ENCODE measurements at places on chromosomes 16 and 17.

- DNase-seq: no peak
These were observed 51.8 kb downstream of the METTL16 start for GRCh38 chr17:2459917-2460271.

- DNase-seq: no peak
These were observed 156.8 kb upstream of the TNRC6C start for GRCh38 chr17:77801545-77802332.

GRCh38 chr17:49745175-49746139 lies 18.5 kb downstream of the FAM117A start:
- DNase-seq: no peak

GRCh38 chr16:11064202-11064540 lies 119.8 kb downstream of the CLEC16A start:
- no peak for DNase-seq

DNA sequence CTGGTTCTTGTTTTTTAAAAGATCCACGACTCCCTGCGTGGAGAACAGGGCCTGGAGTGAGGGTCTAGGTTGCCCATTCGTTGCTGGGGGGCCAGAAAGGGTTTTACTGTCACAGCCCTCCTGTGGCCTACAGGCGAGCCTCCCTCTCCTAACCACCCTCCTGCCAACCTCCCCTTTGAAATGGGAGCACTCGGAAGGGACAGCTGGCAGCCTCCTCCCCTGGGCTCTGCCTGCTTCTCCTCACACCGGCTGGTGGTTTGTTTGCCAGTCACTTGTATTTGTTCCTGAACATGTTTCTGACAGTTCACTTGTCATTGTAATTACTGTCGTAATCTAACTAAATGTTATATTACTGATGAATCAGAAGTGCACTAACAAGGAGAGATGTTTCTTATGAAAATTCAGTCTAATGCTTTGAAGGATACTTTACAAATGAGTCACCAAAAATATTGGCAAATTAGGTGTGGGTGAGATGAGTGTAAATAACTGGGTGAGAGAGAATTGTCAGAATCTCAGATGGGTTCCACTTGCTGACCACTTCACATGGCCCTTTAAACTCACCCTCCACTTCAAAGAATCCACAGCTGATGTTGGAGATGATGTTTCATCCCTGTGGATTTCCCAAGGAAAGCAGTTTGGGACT lies 2.7 kb upstream of the SPPL2C start:
- DNase-seq: no peak

DNA sequence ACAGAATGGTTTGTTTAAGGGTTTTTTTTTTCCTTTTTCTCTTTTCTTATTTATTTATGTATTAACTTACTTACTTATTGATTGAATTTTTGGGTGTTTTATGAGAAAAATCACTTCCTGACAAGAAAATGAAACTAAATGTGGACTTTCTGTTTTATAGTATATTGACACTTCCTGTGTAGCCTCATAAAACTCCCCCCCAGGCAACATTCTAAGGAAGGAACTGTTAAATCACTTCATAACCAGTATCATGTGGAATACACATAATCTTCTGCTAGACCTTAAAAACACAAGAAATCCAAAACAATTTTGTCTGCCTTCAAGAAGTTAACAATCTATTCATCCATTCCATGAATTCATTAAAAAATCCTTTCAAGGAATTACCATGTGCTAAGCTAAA lies 164.1 kb upstream of the TOM1L1 start:
- no peak for DNase-seq

- DNase-seq: no peak
These were observed 33.2 kb upstream of the STH start for GRCh38 chr17:45965812-45966211.

- DNase-seq: no peak
These were observed 5.2 kb downstream of the AHSP start for GRCh38 chr16:31532896-31533295.

- peak; percentile 67 for DNase-seq
These were observed 898 bp downstream of the SNAI3 start for GRCh38 chr16:88685156-88686061.

DNA sequence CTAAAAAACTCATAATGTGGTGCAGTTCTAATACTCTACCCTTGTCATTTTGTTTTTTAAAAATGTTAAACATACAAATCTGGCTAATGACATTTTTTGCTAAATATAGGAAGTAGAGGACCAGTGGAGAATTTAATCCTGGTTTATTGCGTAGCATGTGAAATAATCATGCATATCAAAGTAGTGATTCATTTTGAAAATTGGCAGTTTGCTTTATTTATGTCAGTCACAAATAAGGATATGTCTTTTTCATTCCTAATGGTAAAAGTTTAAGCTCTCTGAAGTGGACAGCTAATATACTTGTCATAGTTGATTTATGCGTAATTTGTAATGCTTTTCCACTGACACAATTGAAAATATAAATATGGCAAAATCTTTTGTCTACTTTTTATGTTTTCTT lies 224.2 kb downstream of the BCAS3 start:
- peak; percentile 81 for DNase-seq

- DNase-seq: no peak
These were observed 451.2 kb upstream of the PSMD7 start for GRCh38 chr16:73845238-73846006.

GRCh38 chr17:53932386-53932785 lies 109.7 kb downstream of the KIF2B start:
- DNase-seq: no peak

GRCh38 chr17:60630352-60630751 lies 30.4 kb downstream of the PPM1D start:
- DNase-seq: no peak

- peak; percentile 37 for DNase-seq
These were observed 1.4 kb upstream of the ALDOA start for GRCh38 chr16:30063893-30064728.

DNA sequence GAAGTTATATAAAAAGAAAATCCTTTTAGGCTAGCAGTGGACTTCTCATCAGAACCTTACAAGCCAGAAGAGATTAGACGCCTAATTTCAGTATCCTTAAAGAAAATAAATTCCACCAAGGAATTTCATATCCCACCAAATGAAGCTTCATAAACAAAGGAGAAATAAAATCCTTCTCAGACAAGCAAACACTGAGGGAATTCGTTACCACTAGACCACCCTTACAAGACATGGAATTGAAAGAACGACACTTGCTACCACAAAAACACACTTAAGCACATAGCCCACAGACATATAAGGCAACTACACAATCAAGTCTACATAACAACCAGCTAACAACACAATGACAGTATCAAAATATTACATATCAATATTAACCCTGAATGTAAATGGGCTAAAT lies 299.2 kb downstream of the TOX3 start:
- DNase-seq: no peak

DNA sequence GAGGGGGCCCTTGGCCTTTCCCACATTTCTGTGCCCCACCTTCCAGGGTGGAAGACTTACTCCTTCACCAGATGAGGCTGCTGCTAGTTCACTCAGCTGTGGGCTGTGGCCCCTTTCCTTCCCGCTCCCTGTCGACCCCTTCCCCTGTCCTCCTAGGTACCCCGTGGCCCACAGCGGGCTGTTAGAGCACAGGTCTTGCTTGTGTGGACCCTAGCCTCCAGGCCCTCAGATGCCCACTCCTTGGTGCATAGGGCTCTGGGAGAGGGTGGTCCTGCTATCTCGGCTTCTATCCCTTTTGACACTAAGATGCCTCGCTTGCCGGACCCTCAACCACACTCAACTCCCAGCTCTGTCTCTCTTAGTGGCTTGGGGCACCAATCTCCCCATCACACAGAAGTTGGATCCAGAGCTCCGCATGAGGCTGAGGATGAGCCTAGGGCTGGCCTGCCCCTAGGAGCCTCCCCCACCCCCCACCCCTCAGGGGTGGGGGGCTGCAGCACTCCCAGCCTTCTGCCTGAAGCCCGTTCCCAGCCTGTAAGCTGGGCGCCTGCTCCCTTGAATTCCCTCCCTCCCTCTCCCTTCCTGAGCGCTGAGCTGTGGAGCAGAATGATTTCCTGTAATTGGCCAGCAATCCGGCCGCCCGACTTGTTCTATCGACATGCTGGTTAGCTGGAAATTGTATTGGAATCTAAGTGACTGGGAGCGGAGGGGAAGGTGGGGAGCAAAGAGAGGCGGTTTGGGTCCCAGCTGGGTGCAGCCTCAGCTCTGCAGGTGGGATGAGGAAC lies 30.9 kb downstream of the DCAKD start:
- DNase-seq: peak; percentile 22

DNA sequence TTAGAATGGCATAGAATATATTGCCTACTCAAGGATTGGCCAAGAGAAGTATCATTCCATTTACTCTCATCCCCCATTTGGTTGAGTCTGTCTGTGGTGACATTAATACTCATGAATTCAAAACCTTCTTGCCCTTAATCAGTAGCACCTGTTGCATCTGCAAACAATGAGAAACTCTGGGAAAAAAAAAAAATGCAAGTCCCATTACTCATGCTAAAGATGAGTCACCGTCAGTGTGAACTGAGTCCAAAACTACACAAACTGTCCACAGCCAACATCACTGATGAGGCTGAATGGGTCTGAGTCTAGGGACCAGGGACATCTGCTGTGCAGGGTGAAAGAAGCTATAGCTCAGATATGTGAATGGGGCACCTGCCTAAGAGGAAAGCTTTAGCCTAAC lies 96.9 kb upstream of the ADAMTS18 start:
- peak; percentile 38 for DNase-seq

DNA sequence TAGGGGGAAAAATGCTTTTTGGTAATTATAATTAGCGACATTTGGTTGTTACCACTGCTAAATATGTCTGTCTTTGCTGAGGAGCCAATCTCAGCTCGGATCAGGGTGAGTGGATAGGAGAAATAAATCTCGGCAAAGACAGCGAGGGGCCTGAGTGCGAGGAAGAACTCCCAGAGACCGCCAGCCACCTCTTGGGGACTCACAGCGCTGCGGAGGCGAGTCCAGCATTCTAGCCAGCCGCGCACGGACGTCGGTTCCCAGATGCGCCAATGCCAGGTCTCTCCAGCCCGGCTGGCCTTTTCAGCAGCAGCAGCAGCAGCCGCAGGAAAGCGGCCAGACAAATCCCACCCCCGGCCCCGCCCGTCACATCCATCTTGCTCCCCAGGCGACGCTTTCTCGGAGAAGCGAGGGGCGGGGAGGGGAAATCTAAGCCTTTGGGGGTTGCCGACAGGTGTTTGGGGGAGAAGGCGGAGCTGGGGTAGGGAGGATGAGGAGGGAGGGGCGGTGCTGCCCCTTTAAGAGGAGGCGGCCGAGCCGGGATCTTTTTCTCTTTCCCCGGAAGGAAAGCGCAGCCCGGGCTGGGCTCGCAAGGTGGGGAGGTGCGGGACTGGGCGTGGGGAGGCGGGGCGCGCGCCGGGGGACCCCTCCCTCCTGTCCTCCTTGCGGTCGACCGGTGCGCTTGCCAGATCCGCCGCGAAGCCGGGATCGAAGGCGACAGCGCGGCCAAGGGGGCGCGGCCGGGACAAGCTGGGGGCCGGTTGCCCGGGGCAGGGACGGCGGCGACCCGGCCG lies at the start of gene ITGA3:
TSS of gene ITGA3 (plus strand) at position 685 of the 791 bp plus-strand sequence. CDS start 330 bp downstream, outside the sequence.
- peak; percentile 85 for DNase-seq

GRCh38 chr17:4219241-4219640 lies 44.5 kb downstream of the ANKFY1 start:
- no peak for DNase-seq

GRCh38 chr16:67490335-67491096 lies 7.2 kb upstream of the AGRP start:
- peak; percentile 72 for DNase-seq

DNA sequence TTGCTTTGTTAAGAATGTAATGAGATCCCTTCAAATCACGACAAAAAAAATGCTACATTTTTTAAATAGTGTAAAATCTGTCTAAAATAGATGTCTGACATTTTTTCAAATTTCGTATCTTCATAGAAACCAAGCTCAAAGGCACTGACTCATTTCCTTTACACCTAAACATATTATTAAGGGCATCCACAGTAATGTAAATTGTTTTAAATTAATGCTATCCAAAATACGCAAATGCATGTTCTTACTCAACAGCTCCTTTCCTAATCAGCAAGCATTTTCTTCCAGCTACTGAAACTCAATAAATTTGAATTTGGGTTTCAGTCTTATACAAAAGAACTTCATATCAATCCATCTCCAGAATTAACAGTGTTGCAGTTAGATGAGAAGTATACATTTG lies 4.3 kb downstream of the C16orf87 start:
- DNase-seq: peak; percentile 85

DNA sequence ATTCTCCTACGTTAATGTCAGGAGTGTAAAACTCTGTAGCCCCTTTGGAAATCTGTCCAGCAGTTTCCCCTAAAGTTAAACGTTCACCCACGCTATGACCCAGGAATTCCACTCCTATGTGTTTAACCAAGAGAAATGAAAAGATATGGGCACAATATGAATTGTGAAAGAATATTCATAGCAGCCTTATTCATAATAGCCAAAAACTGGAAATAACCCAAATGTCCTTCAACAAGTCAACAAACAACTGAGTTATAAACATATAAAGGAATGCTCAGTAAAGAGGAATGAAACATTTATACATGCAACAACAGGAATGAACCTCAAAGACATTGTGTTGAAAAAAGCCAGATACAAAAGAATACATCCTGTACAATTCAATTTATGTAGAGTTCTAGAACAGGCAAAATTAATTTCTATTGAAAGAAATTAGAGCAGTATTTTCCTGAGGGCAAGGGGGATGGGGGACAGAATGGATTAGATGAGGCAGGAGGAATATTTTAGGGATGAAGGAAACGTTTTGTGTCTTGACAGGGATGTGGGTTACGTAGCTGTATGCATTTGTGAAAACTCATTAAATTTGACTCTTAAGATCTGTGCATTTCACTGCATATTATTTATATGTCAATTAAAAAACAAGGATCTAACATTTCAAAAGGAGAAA lies 286.7 kb upstream of the CDH5 start:
- peak; percentile 63 for DNase-seq

DNA sequence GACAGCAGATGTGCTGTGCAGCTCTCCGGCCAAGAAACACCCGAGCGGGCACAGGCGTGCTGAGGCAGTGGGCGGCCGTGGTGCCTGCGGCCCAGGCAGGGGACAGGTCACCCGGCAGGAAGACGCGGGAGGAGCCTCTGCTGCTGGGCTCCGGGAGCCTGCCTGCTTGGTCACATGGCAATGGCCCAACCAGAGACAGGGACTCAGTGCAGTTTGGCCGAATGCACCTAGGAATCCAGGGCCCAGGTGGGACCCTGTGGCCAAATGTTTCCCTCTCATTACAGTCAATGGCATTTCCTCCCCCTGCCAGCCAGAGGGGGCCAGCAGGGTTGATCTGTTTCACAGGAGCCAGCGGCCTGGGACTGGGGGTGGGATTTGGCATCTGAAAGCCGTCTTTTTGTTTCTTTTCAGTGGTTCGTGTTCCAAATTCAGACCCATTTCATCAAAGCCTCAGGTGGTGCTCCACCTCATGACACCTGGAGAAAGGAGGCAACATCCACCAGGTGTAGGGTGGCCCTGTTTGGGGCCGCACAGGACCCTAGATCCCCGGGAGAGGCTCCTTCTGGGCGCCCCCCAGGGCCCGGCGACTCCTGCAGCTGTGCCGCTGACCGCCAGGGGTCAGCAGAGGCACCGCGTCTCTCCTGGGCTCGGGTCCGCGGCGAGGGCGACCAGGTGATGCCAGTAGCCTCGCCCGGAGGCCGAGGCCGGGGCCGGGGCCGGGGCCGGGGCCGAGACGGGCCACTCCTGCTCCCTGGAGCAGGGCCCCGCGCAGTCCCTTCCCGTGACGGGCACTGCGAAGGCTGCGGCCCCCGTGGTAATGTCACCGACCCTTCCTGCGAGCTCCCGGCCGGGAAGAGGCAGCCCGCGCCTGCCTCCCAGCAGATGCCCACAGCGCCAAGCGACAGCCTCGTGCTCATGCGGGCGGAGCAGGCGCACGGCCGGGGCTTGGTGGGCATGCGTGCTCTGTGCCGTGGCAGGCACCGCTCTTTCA lies 118.5 kb downstream of the C16orf78 start:
- DNase-seq: no peak

GRCh38 chr17:1766382-1767135 lies 4.7 kb downstream of the SERPINF1 start:
- no peak for DNase-seq
